ENCODE measurements at places on chromosomes 16 and 17. TPM values are rescaled to one million over a fixed set of nuclear protein-coding genes. Genes with fewer than 3 reads are reported as not detected.

DNA sequence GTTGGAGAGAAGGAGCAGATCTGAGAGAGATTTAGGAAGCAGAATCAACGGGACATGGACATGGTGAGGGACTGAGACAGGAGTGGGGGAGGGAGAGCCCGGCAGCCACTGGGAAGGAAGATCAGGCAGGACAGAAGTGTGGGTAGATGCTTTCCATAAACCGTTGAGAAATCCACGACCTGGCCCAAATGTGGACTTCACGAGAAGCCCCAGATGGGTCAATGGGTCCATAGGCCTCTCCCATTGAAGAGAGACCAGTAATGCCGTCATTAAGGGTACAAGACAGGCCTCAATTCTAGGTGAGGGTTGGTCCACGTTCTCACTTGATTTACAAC, 530 bp upstream of the CCL22 start:
- DNase-seq = no peak

GRCh38 chr17:21397341-21398190, 21.4 kb downstream of the KCNJ12 start:
- no peak for DNase-seq

EVPLL gene
- total RNA-seq = not detected

DNA sequence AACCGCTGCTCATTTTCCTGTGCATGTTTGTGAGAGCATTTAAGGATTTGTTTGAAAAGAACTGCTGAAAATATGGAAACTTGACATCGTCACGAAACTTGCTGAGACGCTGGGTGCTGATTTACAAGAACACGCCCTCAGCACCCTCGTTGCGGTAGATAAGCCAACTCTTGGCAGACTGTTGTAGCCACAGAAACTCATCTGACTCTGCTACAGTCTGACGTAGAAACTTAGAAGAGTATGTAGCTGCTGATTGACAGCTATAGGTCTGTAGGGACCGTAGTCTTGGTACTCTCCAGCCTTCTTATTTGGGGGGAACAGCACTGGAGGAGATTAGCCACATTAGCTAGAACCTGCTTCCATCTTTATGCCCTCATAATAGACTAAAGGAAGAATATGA, 36.1 kb upstream of the MYH2 start:
- DNase-seq = no peak

DNA sequence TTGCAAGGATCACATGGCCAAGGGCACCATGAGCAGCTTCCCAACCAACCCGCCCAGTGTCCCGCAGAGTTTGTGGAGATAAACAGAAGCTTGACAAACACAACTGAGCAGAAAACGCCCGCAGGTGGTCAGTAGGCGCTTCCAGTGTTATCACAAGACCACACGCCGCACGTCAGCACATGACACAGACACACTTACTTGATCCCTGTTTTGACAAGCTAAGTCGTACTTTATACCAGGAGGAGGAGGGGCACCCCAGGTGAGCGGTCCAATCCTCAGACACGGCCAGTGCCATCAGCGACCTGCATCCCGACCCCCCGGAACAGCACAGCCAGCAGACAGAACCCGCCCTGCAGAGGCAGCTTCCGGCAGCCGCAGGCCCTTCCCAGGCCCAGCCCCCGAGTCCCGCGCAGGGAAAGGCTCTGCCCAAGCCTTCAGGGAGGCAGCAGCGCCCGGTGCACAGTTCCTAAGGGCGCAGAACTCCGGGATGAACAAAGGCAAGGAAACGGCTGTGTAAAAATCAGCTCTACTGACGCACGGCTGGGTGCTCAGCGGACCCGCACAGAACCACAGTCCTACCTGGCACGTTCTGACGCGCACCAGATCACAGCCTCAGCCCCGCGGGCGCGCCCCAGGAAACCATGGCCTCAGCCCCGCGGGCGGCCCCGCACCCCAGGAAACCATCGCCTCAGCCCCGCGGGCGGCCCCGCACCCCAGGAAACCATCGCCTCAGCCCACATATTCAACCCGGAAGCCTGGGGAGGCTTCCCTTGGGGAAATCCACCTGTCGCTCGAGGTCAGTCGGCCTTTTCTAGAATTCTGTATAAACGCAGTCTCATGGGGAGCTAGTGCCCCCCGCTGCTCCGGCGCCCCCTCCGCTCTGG, 27.8 kb downstream of the AXIN1 start:
- DNase-seq = no peak

GRCh38 chr16:69942099-69942491, 9.0 kb upstream of the CLEC18A start:
- DNase-seq = no peak
